ENCODE measurements at places on chromosomes 11 and 22.

GRCh38 chr22:35064664-35065063 is 1.3 kb upstream of the ISX start:
- DNase-seq, result no peak

GRCh38 chr11:24819006-24819405 is 322.2 kb downstream of the LUZP2 start:
- no peak for DNase-seq

DNA sequence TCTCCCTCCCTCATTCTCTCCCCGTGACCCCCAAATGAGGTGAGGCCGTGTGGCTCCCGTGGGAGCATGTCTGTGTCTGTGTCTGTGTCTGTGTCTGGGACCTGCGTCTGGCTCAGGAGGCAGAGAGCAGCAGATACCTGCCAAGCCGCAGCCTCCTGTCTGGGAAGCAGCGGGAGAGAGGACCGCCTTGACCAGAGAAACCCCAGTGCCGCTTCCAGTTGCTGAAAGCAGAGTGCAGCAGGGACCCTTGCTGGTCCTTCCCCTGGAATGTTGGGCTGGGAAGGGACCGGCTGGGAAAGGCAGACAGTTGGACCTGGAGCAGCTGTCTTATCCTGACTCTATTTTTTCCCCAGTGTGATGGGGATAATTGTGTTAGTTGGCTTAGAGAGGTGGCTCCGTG is 525 bp downstream of the CSDC2 start:
- no peak for DNase-seq

GRCh38 chr22:42769574-42770447 is 49.1 kb upstream of the A4GALT start:
- peak; percentile 43 for DNase-seq

DNA sequence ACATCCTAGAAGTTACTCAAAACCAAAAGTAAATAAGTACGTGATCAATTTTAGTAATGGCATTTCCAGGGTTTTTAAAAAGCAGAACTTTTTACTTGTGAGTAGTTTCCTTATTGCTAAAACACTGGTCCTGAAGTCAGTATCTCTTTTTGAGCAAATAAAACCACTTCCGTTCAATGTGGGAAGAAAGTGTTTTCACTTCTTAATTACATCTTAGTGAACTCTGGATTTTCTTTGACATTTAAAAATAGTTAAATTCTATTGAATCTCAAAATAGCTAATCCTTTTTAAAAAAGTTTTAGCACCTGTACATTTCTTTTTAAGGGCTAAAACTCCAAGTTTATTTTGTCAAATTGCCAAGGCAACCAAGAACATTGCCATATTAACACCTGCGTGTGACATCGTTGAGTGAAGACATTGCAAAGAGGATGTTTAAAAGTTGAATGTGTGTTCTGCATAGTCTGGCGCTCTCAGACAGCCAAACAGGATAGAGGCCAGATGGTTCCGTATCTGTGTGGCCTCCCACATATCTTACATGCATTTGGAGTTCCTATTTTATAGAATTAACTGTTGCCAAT is 17.2 kb upstream of the OR5B21 start:
- peak; percentile 88 for DNase-seq

- DNase-seq, result no peak
These were observed 2.2 kb upstream of the KIRREL3 start for GRCh38 chr11:127002669-127003259.

- DNase-seq, result no peak
These were observed 75.2 kb downstream of the DHCR7 start for GRCh38 chr11:71372693-71373657.

DNA sequence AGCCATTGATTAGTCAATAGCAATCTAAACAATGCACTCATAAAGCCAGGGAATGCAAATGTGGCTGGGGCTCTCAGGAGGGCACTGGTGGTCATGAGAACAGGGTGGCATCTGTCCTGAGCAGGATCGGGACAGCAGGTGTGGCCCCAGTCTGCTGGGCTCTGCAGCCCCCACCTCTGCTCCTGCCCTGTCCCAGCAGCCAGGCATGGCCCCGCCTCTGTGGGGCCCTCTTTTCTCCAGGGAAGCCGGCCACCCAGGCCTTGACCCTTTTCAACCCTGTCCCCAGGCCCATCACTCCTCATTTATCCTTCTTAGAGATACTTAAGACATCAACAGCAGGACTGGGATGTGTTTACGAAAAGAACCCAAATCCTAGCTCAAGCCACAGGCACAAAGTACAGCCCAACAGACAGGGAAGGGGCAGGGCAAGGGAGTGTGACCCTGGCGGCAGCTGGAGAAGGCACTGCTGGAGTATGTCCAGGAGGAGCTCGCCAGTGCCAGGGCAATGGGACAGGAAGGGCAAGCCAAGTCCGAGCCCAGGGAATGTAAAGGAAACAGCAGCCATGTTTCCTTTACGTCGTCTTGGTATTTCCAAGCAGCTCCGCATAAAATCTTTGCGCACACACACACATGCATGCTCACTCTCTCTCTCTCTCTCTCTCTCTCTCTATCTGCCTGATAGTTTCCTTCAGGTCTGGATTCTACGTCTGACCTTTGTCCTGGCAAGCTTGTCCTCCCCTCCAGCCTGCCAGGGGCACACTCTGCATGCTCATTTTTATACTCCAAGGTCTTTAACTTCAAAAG is 59.9 kb downstream of the DGCR2 start:
- no peak for DNase-seq

DNA sequence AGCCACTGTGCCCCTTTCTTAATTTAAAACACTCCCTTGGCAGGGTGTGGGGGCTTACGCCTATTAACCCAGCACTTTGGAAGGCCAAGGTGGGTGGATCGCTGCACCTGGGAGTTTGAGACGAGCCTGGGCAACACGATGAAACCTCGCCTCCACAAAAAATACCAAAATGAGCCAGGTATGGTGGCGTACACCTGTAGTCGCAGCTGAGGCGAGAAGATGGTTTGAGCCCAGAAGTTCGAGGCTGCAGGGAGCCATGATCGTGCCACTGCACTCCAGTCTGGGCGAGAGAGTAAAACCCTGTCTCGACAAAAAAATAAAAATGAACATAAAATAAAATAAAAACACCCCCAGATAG is 45.0 kb downstream of the LINC01488 start:
- no peak for DNase-seq

DNA sequence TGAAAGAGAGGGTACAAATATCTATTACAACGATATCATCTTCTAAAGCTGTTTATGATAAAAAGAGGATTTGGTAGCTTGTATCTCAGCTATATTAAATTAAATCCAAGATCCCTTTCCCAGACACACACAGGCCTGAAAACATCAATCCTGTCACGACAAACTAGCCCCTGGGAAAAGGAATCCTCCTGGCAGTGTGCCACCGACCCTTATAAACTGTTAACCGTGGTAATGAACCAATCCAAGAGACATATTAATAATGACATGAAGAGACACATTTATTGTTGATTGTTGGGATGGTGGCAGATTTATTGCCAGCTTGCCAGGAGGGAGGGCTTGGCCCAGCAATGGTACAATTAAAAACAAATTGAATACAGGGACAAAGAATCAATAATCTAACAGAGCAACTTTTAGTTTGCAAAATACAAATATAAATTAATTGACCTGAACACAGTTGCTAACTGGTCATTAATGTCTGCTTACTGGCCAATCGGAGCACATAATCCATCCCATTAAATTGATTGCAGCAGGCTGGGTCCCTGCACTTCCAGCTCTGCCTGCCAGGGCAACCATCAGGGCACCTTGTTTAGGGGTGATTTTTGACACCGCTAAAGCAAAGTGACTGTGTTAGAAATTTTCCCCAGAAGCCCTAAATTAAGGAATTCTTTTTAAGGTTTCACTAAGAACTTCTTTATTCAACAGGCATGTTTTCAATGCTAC is 887.6 kb downstream of the OPCML start:
- no peak for DNase-seq

DNA sequence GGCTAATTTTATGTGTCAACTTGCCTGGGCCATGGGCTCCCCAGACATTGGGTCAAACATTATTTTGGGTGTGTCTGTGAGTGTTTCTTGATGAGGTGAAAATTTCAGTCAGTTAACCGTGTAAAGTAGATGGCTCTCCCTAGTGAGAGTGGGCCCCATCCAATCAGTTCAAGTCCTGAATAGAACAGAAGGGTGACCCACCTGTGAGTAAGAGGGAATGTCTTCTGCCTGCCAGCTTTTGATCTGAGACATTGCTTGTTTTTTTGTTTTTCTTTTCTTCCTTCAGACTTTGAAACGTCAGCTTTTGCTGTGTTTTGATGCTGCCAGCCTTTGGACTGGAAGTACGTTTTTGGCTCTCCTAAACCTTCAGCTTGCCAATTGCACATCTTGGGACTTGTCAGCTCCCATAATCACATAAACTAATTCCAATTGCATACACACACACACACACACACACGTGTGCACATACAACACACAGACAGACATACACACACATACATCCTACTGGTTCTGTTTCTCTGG is 300.1 kb downstream of the CNTN5 start:
- no peak for DNase-seq

- DNase-seq, result no peak
These were observed 6.1 kb upstream of the INSC start for GRCh38 chr11:15108592-15109130.

- no peak for DNase-seq
These were observed 25.4 kb downstream of the PDGFB start for GRCh38 chr22:39219071-39220039.

GRCh38 chr11:32781721-32782120 is 12.7 kb downstream of the CCDC73 start:
- no peak for DNase-seq

GRCh38 chr11:84580428-84580827 is 1046.7 kb downstream of the DLG2 start:
- DNase-seq, result no peak
